Daoy (cell line): ENCODE measurements at places on chromosomes 12 and 14.
A peak's percentile ranks its signal among the peaks of the same experiment; 100 is the strongest.

DNA sequence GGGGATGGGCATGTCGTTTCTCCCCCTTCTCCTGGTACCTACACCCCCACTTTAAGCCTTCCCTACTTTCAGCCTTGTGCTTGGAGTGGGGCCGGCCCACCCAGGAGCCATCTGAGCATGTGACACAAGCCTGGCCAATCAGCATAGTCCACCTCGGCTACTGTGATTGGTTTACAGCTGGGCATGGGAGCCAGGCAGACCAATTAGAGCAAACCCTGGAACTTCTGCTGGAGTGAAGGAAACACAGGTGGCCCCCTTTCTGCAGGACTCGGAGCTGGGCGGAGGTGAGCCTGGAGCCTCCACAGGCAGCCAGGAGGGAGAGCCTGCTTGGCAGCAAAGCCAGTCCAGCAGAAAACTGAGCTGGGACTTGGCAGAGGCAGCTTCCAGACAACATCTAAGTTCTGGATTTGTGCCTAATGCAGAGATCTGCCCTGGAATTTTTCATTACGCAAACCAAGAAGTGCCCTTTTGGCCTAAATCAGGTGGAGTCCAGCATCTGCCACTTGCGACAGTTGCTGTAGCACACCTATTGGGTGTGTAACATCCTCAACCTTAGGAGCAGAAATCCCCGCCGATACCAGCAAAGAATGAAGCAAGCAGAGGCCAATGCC, 59.5 kb downstream of the SCARB1 start:
- peak; percentile 36 for DNase-seq

GRCh38 chr14:28875934-28876571, 109.5 kb downstream of the FOXG1 start:
- DNase-seq, result no peak

DNA sequence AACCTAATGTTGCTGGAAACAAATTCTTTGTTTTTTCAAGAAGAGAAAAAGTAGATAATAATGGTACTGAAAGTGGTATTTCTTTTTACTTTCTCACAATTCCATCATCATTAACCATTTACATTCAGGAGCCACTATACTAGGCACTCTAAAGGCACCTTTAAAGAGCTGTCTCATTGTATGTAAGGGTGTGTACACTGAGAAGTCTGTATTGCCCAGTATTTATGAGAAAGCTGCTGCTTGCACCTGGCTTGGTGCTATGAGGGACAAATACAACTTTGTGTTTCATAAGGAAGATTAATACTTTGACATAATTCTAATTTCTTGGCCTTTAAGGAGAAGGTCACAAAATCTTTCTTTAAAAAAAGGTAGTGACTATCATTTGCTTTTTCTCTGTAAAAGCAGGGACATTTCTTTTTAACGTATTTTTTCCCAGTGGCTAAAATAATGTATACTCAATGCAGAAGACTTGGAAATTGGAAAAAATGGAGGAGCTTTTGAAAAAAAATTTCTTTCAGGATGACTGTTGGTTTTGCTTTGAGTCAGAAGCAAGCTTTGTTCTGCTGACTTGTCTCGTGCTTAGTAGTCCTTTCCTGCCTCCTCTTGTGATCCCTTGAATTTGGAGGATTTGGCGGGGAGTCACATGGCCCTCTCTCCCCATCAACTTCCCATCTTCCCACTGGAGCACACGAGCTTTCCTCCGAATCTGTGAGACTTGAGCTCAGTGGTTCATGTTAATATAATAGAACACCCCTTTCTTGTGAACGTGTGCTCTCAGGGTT, 50.1 kb downstream of the RASSF3 start:
- no peak for DNase-seq

- no peak for DNase-seq
Observed at GRCh38 chr14:104598910-104599273, 5.7 kb downstream of the TMEM179 start.

GRCh38 chr14:50067723-50068495, 48.5 kb downstream of the VCPKMT start:
- DNase-seq, result peak; percentile 91

GRCh38 chr12:48982397-48983080, 4.4 kb downstream of the WNT1 start:
- DNase-seq, result no peak

DNA sequence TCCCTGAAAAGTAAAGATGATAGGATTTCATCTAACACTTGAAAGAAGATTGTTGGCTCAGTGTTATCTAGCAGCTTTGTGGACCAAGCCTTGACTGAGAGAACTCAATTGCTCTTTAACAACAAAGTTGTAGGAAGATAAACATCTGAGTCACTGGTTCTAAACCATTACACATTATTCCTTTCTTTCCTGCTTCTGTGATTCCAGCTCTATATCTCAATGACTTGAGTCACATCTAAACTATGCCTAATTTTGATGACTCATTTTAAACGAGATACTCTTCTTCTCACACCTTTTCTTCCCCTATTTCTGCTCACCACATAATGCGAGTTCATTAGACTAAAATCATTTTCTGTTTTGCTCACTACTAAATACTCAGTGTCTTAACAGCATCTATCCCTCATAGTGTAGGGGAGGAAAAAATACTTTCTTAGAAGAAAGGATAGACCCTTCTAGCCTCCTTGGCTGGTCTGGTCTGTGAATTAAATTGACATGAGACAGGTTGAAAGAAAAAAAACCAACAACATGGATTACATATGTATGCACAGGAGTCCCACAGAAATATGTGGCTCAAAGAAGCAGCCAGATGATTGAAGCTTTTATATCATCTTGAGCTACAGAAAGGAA, 201.4 kb downstream of the C12orf50 start:
- DNase-seq, result peak; percentile 55

DNA sequence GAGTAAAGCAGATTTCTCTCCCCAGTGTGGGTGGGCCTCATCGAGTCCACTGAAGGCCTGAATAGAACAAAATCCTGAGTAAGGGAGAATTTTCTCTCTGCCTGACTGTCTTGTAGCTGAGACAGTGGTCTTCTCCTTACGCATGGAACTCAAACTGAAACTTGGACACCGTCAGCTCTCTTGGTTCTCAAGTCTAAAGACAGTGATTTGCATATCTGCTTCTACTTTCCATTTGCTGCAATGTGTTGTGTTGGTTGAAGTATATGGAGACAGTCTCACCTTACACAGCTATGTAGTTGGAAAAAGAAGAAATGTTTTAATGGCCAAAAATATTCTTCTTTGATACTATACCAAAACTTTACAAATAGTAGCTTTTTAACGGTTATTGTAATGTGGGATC, 160.2 kb upstream of the LMNTD1 start:
- DNase-seq, result no peak

GRCh38 chr14:72616294-72616693, 277.6 kb downstream of the DPF3 start:
- DNase-seq, result no peak

DNA sequence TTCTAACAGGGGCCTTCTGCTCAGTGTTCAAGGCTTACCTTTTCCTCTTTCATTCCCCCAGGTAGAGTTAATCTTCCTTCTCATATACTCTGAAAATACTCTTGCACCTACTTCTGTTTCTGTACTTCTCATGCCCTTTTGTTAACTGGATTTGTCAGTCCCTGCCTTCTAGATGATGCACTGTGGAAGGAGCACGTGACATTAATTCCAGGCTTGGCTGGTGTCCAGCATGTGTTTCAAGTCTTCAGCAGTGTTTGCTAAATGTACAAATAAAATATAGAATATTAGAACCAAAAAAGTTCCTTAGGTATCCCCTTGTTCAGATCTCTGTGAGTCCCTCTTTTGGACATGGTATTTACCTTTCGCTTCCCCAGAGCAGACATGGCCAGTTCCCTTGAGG, 27.9 kb upstream of the EVL start:
- peak; percentile 13 for DNase-seq

GRCh38 chr12:71872401-71872800, 32.8 kb downstream of the TBC1D15 start:
- no peak for DNase-seq

- DNase-seq, result peak; percentile 78
Observed at GRCh38 chr14:59454139-59454538, 11.0 kb downstream of the GPR135 start.

- DNase-seq, result peak; percentile 17
Observed at GRCh38 chr12:65004270-65004669, 116.8 kb downstream of the WIF1 start.

DNA sequence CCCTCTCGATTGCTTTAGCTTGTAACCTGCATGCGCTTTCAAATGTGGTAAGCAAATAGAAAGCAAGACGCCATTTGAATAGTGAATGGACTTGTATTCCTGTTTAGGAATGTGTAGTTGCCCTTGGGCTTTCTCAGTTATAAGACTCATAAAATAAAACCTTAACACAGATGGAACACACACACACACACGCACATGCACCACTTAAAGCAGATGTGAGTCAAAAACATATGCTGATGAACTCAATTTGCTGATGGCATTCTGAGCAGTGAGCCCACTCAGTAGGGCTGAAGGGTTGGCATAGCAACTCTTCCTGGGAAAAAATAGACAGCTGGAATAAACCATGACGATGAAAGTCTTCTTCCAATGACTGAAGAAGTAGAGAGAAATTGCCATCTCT, 360.5 kb downstream of the APAF1 start:
- no peak for DNase-seq

DNA sequence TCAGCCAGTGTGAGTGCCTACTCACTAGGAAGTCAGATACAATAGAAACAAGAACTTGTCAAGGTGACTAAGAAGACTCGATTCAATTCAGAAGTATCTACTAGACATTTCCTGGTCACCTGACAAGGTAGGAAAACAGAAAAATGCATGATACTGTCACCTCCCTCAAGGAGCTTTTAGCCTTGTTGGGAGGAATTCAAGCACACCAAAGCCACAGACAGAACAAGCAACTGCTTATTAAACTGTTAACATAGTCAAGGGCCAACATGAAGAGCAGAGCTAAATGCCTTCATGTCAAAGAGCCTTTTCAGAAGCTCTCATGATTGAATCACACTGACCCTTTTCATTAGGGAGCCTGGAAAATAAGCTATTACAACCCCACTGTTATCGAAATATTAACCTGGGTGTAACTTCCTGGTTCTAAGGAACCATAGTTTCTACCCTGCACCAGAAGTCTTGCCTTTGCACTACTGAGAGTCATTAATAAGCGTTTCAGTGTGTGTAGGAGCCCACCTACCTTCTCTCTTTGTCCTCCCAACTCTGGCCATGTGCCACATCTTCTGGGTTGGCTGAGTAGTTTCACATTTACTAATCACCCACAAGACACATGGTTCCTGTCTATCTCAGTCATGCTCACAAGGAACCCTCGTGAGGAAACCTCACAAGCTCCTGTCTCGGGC, 31.0 kb upstream of the LGALS3 start:
- DNase-seq, result no peak

GRCh38 chr12:67208281-67209067, 60.7 kb upstream of the CAND1 start:
- DNase-seq, result no peak

DNA sequence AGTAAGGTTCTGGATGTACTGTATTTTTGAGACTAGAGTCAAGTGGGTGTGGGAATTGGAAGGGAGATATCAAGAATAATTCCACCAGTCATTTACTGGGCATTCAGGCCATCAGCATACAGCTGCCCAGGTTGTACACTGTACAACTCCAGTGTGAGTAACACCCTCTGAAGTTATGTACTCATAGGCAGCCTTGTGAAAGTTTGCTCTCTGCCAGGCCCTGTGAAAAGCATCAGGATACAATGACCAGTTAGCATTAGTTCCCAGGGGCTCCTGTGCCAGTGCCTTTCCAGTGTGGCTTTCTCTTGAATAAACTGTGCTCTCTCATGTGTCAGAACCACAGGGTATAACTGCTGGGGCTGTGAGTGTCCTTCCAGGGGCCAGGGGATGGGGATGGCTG, 89.7 kb downstream of the LGMN start:
- no peak for DNase-seq

- no peak for DNase-seq
Observed at GRCh38 chr12:64652346-64652745, 42.1 kb downstream of the RASSF3 start.

GRCh38 chr12:105927564-105927963, 211.2 kb downstream of the NUAK1 start:
- DNase-seq, result no peak

- no peak for DNase-seq
Observed at GRCh38 chr14:23162800-23163199, 20.7 kb downstream of the SLC7A8 start.

- no peak for DNase-seq
Observed at GRCh38 chr12:12506496-12506890, 56.2 kb downstream of the DUSP16 start.

DNA sequence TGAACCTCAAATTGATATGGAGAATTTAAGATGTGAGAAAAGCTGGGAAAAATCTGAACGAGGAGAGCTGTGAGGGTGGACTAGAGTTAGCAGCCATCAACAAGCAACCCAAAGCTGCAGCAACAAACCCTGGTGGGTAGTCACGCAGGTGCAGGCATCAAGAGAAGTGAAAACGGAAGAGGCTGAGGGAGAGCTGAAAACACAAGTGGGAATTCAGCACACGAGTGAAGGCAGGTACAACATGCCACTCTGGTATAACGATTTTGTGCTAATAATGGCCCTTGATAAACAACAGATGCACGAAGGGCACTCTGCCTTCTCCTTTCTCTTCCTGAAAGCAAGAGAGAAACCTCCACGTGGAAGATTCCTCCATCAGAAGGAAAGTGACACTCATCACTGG, 11.5 kb downstream of the TCL1B start:
- DNase-seq, result no peak

DNA sequence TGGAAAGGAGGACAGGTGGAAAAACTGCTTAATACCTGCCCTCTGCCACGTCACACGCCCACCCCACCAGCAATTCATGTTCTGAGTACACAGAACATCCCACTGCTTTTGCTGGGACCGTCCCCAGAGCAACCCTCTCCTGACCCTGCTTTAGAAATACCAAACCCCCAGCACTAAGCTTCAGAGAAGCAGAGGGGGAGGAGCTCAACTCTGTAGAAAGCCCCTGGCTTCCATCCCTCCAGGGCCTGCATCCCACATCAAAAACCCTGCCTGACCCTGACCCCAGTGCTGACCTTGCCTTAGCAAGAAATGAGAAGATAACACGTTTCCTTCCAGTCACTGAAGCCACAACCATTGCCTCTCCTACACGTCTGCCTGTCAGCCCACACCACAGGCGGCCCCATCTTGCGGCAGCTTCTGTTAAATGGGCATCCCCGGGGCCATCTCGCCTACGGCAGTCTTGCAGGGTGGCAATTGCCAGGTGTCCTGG, 19.7 kb downstream of the VDR start:
- DNase-seq, result no peak

GRCh38 chr14:61620130-61620946, 75.0 kb upstream of the HIF1A start:
- DNase-seq, result peak; percentile 68

GRCh38 chr12:103599274-103599673, 12.2 kb downstream of the STAB2 start:
- DNase-seq, result no peak

GRCh38 chr14:103186909-103187586, 63.8 kb downstream of the TNFAIP2 start:
- no peak for DNase-seq

DNA sequence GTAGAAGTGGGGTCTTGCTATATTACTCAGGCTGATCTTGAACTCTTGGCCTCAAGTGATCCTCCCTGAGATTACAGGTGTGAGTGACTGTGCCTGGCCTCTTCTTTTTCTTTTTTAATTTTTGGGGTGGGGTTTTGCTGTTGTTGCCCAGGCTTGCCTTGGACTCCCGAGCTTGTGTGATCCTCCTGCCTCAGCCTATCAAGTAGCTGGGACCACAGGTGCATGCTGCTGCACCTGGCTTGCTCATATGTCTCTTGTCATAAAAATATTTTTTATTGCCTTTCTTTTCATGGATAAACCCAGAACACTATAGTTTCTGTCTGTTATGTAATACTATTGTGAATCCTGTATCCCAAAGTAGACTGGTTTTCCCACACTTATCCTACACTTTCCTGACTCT, 26.0 kb downstream of the SCYL2 start:
- DNase-seq, result no peak
